H1 (cell line): ENCODE measurements at places on chromosomes 12 and 14.

DNA sequence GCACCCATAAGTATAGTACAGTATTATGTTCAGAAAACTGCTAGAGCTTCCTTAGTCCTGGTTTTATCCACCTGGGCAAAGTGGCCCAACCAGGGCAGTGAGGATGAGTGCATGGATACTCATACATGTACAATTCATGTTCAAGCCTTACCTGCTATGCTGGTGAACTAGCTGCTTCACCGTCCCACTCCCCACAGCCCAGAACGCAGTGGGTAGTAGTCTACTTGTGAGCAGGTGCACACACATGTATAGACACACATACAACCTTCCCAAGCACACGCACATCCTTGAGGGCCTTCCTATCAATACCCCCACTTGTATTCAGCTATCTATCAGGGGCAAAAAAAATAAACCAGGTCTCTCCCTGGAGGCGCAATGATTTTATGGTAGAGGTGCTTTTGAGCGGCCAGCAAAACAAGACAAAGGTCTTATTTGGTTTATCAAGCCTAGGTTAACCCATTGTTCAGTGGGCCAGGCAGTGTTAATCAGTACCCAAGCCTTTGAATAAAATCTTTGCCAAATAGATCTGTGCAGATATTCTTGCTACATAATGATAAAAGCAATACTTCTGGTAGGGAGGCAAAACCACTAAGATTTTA, 69.8 kb downstream of the ZFP36L1 start:
- DNase-seq, result no peak

- DNase-seq, result no peak
These were observed 513 bp downstream of the PFDN5 start for GRCh38 chr12:53295891-53296219.

DNA sequence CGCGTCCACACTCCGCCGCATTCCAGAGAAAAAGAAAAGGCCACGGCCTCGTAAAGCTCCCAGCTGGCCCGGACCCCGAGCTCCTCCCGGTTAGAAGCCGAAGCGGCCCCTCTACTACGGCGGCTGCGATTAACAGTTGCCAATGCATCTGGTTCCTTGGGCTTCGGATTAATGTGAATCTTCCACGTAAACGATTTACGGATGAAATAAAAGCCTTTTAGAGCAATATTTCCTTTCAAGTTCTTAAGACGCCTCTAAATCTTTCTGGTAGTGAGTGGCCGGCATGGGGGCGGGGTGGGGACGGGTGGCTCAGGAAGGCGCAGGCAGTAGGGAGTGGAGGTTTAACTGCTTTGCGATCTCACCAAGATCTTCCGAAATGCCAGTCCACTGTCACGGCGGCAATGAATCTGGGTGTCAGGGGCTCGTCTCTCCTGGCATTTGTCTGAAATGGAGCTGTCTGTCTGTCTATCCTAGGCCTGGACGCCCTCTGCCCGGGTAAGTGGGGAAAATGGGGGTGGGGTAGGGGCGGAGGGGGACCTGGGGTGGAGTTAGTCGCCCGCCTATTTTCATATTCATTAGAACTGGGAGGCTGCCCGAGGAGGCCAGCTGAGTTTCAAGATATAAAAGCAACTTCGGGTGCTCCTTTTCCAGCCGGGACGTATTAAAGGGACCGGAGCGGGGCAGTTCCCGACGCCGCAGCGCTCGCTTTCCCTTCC, 413 bp upstream of the ALX1 start:
- DNase-seq, result no peak

- no peak for DNase-seq
These were observed 3.3 kb upstream of the TBC1D30 start for GRCh38 chr12:64821116-64821630.

DNA sequence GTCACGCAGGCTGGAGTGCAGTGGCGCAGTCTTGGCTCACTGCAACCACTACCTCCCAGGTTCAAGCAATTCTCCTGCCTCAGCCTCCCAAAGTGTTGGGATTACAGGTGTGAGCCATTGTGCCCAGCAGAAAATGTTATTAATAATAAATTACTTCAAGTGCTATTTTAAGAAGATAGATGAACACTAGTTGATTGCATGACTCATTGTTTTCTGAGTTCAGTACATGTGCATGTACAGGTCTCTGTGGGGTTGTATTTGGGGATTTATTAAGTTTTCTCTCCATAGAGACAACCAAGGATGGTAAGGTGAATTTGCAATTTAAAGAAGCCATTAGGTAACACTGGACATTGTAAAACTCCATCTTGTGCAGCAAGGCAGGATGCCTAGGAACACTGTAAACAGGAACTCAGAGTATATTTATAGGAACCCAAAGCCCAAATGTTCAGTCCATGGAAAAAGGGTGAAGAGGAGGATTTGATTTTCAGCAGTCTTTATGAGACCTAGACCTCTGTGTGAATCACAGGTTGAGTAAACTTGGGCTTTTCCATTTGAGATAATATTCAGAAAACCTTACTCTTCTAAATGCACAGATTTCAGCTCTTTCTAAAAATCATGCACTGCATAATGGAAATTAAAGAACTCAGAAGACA, 49.3 kb upstream of the TMPO start:
- DNase-seq, result no peak

DNA sequence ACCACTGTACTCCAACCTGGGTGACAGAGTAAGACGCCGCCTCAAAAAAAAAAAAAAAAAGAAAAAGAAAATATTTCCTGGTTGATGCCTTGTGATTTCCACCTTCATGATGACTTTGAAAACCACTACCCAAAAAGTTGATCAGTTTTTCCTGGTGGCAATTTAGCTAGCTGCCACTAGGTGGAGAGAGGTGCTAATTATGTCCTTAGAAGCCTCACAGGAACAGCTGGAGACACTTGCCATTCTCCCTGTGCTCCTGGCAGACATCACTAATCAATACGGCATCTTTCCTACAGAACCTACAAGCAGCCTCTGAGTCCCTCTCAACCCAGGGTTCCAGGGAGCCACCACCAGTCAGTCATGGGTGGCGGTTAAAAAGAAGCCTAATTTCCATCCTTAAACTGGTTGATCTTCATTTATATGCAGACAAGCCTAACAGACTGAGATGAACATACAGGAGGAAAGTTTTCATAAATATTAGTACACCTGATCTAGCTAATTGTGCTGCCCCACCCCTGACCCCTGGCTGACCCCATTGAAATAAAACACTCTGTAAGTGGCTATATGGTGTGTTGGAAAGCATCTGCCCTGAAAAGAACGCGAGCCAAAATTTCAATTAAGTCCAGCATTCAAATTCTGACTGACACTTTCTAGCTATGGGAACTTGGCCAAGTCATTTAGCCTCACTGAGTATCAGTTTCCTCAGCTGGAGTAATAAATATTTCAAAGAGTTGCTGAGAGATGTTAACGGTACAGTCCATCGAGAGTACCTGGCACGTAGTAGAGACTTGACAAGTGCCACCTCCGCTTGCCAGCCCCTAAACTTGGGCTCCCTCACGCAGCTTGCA, 6.2 kb upstream of the OAS1 start:
- DNase-seq, result peak; percentile 54

GRCh38 chr12:105469211-105469610, 138.7 kb downstream of the C12orf75 start:
- DNase-seq, result no peak

DNA sequence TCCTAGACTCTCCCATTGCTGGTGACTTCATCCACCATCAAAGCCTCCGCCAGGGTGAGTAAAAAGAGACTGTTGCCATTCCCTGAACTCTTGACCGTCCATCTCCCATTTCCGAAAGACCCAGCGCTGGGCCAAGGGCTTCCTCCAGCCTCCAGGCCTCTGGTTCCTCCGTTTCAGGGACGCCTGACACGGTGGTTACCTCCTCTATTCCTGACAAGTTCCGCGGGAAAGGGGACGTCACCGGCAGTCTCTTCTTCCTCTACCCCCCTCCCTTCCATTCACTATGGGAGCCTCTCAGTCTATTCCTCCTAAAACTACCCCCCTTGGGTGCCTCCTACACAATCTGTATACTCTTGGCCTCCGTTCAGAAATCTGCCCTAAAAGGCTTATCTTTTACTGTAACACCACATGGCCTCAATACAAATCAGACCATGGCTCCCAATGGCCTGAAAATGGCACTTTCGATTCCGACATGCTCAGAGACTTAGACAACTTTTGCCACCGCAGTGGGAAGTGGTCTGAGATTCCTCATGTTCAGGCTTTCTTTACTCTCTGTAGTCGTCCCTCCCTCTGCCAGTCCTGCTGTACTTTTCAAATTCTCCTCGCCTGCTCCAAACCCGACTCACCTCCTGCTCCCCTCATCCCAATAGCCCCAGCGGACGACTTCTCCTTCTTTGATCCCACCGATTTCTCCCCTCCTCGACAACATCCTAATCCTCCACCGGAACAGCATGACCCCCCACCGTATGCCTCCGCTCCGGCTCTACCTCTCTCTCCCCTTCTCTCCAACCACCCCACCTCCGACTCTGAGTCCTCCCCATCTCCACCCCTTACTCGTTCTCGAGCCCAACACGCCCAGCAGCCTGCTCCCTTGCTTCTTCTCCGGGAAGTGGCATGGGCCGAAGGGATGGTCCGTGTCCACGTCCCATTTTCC, 70.4 kb downstream of the MOK start:
- no peak for DNase-seq

DNA sequence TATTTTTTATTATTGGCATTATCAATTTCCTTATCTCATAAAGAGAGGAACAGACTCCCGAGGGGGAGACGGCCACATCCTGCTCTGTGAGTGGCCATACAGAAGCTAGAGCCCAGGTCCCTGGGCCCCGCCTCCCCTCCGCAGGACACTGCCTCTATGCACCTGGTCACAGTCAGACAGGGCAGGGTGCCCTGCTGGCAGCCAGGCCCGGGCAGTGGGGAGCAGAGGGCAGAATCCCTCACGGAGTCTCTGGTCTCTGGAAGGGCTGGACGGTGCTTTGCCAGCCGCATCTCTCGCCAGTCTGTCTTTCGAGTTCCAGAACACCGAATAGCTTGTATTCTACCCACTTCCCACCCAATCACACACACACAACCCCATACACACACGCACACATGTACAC, 16.4 kb upstream of the CACNA2D4 start:
- peak; percentile 27 for DNase-seq

- no peak for DNase-seq
These were observed 10.9 kb upstream of the MYH7 start for GRCh38 chr14:23446291-23446851.

DNA sequence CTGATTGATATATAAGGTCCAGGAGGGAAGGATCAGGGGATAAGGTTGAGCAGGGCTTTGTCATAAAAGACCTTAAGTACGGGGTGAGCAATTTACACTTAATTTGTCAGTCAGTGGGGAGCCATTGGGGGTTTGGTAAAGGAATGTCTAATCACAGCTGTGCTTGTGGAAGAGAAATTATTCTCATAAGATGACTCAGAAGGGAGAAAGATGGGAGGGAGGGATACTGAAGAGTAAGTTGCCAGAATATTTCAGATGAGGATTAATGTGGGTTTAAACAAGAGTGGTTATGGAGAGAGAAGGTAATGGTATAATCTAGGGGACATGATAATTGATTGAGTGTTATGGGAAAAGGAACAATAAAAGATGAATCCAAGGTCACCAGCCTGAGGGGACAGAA, 500.1 kb upstream of the CCDC196 start:
- no peak for DNase-seq

GRCh38 chr12:26043135-26044006, 81.5 kb downstream of the BHLHE41 start:
- no peak for DNase-seq

GRCh38 chr14:67186789-67187584, 2.3 kb upstream of the GARIN2 start:
- no peak for DNase-seq

- no peak for DNase-seq
These were observed 29.2 kb downstream of the DYRK4 start for GRCh38 chr12:4591180-4591687.

GRCh38 chr12:74292351-74293194, 245.1 kb upstream of the ATXN7L3B start:
- no peak for DNase-seq

DNA sequence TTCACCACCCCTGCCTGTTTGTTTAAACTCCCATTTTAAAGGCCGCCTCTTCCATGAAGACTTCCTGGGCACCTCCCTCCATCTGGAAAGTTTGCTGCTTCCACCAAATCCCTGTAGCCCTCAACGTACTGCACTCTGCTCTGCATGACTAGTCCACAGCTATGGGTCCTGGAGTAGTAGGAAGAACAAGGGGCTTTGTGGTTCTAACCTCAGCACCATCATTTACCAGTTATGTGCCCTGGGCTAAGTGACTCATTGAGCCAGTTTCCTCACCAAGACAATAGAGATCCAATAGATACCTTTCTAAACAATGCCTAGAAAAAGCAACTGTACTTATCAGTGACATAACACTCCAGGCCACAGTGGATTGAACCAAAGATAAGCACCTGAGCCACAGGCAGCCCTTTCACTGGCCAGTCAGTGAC, 8.5 kb upstream of the LTBP2 start:
- DNase-seq, result no peak

DNA sequence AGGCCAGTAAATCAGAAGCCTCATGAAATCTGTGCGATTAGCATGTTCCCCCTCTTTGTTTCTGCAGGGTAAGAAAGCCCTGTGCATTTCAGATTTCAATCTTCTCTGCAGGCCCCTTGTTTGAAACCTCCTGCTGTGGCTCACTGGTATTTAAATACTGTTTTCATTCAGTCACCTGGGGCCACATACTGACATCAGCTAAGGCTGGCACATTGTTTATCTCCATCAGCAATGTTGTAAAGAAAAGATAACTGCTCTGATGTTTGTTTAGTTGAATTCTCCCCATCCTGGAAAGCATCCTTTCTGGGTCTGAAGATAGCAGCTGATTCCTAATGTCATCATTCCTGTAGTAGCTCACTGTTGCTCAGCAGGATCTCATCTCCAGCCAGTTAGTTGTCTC, 554.9 kb downstream of the NRXN3 start:
- DNase-seq, result no peak

- DNase-seq, result no peak
These were observed 509.6 kb downstream of the NOVA1 start for GRCh38 chr14:26088275-26088674.

- no peak for DNase-seq
These were observed 8.4 kb upstream of the INF2 start for GRCh38 chr14:104680806-104681688.

DNA sequence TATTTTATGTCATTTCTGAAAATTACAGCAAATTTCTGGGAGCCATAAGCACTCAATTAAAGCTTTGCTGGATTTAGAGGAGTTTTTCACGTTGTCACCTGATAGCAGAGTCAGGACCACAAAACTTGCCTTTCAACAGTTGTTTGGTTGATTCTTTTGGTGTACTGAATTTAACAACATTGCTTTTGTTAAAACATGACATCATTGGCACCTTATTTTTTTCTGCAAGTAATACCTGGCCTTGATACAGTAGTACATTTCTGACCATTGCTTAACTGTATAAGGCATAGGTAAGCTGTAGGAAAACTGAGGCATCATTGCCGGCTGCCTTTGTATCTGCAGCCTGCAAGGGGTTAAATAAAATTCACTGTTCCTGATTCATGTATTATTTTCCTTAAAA, 4.5 kb upstream of the BCL11B start:
- no peak for DNase-seq

DNA sequence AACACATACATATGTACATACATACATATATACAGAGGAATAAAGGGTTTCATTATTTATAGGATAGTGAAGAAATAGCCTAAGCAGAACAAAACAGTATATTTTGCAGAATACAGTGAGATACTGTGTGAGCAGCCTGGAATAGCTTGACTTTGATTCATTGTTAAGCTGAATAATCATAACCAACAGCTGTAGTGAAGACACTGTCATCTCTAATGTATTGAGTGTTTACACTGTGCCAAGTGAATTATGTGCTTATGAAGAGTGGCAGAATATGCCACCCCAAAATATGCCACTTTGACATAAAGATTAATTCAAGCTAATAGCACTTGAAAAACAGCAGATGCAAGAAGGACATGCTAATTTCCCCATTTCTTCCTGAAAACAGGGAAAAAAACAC, 48.2 kb upstream of the LRFN5 start:
- no peak for DNase-seq
